ENCODE measurements at places on chromosomes 5 and 9. TPM values are rescaled to one million over a fixed set of nuclear protein-coding genes. Genes with fewer than 3 reads are reported as not detected.

DNA sequence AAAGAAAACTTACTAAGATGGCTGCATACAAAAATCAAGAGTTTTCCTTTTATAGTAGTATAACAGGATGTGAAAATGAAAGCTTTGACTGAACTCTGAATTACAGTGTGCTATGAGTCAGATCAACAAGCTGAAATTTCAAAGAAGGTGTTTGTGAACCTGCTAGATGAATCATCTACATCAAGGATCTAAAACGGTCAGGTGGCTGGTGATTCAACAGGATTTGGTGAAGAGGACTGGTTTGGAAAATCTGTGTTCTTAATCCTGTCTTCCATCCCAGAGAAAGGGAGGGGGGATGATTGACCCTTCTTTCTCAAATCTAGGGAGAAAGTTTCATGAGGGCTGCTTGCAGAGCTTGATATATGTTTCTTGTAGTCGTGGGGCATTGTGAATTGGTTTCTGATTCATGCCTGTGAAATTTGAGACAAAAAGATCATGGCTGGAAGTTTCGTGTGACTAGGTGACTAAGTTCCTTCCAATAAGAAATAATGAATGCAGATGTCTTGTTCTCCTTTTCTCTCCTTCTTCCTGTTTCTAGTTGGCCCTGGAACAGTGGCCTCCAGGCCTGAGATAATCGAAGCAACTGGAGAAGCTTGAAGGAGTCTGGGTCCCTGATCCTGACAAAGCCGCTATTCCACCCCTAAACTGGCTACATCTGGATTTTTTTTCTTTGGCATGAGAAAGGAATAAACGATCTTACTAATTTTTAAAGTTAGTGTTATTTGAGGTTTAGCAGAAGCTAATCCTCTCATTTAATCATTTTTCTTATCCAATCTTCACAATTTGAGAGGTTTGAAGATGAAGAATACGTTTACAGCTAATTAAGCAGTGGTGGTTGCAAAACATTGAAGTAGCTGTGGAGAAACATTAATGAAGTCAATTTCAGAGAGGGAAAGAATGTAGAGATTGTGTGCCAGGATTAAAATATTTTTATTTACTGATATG is 67.2 kb downstream of the MRPS30 start:
- DNase-seq: no peak

GRCh38 chr9:134489621-134490408 is 151.8 kb upstream of the COL5A1 start:
- DNase-seq: no peak

The ATP10B gene
- total RNA-seq: 0.99 TPM

The RGS7BP gene
- 4.7 TPM for total RNA-seq
